Hippocampal formation (tissue), 2 donors: ENCODE measurements at places on chromosomes 12 and 14.

DNA sequence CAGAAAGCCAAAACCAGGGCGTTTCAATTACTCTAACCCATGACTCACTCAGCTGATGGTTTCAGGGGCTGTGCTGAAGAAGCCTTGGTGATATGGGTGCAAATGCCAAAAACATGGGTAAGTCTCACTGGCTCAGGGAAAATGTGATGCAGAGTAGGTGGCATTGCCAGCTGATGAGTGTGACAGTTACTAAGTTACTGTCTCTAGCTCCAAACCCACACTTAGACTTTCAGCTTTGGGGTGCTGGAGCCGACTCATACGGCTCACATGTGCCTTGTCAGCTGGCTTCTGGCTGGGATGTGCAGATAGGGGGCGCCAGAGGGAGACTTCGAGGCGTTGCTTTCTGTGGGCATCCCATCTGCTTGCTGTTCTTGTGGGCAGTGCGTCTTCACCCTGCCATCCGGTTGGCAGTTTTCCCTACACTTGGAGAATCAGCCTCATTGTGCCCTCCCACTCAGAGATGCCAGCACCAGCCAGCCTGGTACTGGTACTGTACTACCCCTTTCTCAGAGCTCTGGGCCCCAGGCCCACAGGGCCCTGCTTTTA lies 11.1 kb upstream of the KRT7 start:
- DNase-seq = no peak

DNA sequence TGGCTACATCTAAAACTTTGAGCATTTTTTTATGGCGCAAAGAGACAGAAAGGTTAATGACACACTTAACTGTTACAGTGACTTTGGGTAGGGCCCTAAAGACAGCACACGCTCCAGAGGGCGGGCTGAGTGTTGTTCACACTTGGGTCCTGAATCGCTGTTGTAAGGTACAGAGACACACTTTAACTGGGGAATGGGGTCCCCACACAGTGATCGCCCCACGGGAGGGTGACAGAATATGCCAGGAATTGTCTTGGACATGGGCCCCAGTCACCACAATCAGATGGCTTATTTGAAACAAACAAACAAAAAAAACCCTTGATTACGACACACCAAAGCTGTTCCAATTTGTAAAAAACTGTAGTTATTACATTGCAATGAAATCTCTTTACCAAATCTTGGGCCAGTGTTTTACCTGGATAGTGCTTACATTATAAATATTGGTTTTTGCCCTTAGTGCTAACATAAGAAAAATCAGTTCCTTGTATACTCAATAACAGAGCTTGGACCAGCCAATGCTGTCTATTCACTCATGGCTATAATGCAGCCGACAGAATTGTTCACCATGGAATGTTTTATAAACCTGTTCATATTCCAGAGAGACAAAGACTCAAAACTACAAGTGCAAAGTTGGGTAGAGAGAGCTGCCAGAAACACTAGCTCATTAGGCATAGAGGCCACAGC lies 28.3 kb downstream of the KCTD10 start:
- DNase-seq = no peak

- peak; percentile 38 for DNase-seq
Measured at GRCh38 chr12:122437656-122438121, 15.2 kb upstream of the CLIP1 start.

DNA sequence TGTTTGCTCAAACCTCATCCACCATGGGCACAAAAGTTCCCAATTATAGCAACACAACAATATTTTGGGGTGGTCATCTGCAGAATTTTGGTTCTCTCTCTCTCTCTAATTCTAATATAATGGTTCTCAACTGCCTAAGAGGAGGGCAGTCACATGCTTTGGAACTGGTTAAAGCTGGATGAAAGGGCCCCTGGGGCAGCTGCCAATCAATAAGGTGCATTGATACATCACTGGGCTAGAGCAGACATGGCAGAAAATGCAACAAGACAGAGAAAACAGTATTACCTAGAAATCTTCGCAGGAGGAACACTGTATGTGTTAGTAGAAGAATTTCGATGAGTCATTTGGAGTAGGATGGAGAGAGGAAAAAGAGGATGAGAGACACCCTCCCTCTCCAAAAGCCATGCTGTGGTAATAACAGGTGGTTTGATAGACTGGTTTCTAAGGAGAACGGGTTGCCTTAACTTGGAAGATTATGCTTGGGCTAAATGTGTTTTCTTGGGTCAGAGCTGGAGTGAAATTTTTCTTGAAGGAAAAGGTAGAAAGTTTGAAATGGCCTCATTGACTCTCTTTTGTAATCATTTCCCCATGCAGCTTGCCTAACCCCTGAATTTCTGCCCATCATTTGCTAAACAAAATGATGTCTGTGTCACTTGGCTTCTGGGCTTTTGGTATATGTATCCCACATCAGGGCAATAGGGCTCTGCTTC lies 67.1 kb upstream of the HIF1A start:
- no peak for DNase-seq

- DNase-seq = peak; percentile 64
Measured at GRCh38 chr14:32826404-32827082, 112.1 kb upstream of the NPAS3 start.

DNA sequence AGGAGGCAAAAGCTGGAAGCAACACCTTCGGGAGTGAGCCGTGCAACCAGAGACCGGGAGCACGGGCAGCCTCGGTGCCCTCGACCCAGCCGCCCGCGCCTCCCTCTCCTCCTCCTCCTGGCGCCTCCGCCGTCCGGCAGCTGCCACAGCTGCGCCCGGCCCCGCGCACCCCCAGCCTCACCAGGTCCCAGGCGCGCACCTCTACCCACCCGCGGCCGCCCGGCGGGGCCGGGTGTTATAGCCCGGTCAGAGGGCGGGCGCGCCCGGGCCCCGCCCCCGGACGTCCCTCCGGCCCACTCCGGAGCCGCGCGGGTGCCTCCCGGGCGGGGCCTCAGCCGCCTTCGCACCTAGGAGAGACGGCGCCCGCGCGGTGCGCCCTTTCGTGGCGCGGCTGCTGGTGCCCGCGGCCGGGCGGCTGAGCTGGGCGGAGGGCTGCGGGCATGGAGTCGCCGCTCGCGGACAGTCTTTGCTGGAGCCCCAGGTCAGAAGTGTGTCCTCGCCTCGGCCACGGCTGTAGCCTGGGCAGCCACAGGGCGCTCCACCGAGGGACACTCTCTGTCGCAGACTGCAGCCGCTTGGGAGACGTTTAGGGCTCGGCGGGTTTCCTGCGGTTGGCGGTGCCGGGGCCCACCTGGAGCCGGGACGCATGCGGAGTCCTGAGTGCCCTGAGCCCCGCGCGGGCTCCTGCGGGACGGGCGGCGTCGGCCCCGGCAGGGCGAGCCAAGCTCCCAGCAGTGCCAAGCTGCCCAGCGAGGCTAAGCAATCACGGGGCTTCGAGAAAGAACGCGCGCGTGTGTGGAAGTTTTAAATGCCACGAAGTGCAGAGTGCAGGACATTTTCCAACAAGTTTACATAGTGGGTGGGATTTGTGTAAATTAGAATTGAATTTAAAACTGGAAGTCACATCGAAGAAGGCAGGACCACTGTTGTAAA lies at the start of gene CPM:
CPM (minus strand) TSS at position 211 of the 933 bp plus-strand sequence. CDS start 334 bp downstream, outside the sequence.
- DNase-seq = peak; percentile 75

GRCh38 chr12:110126557-110126956 lies 2.4 kb downstream of the IFT81 start:
- no peak for DNase-seq

GRCh38 chr12:68286396-68286795 lies 33.0 kb upstream of the IL22 start:
- DNase-seq = no peak

DNA sequence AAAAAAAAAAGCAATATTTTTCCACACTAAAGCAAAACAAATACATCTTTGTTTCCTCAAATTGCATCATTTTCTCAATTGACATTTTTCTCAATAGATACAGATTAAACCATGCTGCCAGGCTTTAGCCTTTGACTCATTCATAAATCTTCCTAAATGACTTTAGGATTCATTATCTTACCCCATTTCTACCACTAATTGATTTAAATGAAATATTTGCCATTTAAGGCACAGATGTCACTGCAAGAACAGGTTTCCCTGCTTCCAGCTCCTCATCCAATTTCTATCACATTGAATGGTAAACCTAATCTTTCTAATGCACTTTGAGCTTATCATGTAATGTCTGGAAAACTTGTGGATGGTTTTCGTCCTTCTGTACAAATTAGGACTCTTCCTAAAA lies 298.7 kb downstream of the RPL10L start:
- no peak for DNase-seq

GRCh38 chr14:101862711-101863110 lies 101.2 kb downstream of the PPP2R5C start:
- no peak for DNase-seq

DNA sequence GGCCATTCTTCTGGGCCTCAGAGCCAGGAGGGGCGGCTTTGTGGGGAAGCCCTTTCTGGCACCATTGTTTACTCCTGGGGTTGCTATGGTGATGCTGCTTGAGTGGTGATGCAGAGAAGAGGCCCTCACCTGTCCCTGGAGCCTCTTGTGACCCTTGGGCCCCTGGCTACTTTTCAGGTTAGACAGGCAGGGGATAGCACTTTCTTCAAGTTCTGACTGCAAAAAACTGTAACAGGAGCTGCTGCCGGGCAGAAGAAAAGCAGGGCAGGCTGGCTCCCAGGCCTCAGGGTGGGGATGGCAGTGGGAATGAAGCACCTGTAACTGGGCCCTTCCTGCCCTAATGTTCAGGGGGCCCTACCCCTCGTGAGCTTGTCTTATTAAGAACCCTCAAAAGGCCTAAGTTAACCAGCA lies at the start of gene TEX52:
TEX52 (minus strand) TSS at position 19 of the 411 bp plus-strand sequence; CDS start at position 6, 13 bp downstream.
- DNase-seq = no peak

DNA sequence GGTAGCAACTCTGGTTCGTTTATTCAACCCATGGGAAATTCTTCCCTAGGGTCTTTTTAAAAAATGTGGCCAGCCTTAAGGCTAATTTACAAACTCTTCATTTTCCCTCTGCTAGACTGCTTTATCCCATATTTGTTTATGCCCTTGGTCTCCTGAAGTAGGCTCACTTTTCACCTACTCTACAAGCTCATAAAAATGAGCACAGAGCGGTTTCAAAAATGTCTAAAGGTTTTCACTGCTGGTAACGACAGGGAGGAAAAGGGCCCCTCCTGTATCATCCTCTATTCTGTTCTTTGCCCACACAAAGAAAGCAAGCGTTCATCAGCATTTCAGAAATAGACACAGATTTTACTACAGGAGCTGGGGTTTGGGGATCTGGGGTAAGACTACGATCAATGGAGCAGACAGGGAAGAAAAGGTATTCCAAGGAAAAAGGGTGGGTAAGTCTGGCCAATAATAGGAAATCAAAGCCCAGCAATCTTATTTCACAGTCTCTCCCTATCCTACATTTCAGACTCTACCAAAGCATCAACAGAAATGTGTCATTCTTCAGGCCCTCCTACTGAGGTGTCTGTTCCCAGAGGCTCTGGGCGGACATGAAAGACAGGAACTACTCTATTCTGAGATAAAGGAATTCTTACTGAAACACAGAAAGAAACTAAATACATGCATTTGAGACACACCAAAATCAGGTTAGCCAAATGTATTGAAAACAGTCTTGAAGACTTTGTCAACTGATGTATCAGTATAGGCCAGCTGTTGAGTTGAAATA lies 86.4 kb downstream of the SPPL3 start:
- DNase-seq = no peak

GRCh38 chr12:11642785-11643184 lies 6.7 kb upstream of the ETV6 start:
- no peak for DNase-seq

DNA sequence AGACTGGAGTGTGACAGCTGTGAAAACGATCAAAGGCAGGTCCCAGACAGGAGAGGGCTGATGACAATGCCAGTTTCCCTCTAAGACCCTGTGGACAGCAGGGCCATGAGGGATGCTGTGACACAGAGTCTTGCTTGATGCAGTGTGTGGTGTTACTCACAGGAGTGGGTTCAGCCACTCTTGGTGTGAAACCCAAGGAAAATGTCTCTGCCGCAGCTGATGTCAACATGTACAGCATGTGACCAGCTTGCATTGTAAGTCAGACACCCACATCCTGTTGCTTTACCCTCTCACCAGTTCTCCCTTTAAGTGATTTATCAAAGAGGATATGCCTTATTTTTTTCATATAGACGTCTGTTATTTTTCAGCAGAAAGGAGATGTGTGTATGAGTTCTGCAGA lies 268.6 kb downstream of the BTG1 start:
- no peak for DNase-seq

DNA sequence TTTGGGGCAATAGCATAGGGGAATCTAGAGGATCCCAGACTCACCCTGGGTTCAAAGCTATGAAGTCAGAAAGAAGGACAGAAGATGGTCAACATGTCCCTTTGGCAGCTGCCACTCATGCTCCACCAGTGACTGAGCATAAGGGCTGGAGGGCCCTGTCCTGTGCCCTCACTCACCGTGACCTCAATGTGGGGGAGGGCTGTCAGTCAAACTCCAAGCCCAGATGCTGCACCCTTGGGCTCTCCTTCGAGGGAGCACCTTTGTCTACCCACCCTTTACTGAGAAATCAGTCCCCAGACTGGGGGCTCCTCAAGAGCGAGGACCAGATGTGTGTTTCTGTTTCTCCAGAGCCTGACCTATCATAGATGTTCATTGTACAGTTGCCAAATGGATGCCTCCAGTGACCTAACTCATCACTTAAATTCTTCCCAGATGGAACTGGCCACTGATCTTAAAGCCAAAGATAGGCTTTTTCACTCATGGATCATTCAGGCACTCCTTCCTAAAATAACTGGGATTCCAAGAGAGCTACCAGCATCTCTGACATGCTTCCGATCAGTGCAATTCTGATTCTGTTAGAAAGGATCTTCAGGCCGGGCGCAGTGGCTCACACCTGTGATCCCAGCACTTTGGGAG lies 27.2 kb upstream of the VSX2 start:
- DNase-seq = no peak

GRCh38 chr14:74205882-74206281 lies 33.4 kb upstream of the VSX2 start:
- no peak for DNase-seq

DNA sequence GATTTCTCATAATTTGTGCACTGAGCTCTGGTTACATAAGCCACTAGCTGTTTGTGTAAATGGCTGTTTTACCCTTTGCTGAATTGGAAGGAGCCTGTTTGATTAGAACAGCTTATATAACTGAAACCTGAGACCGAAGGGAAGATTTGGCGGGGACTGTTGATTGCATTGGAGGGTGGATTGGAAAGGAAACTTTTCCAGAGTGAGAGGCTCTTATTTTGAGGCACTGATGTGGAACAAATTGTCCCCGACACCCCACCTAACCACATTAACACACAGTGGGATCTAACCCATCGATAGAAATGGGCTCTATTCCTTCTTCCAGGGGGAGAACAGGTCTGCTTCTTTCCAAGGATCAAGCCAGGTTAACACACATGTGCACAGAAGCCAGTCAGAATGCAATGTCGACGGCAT lies 51.7 kb downstream of the TMEM30B start:
- DNase-seq = no peak

- no peak for DNase-seq
Measured at GRCh38 chr12:104694161-104694560, 237.4 kb downstream of the CHST11 start.
